ENCODE measurements at places on chromosomes 13 and 19. TPM values are rescaled to one million over a fixed set of nuclear protein-coding genes. Genes with fewer than 3 reads are reported as not detected.
A peak's percentile ranks its signal among the peaks of the same experiment; 100 is the strongest.

ZNF628 gene
- polyA plus RNA-seq: 4.8 TPM

NKPD1 gene
- polyA plus RNA-seq: 0.09 TPM

EGLN2 gene
- polyA plus RNA-seq: 47.9 TPM

SLC25A42 gene
- polyA plus RNA-seq: 10.2 TPM

ATP8B3 gene
- 0.73 TPM for polyA plus RNA-seq

PRDX2 gene
- polyA plus RNA-seq: 139 TPM

DNA sequence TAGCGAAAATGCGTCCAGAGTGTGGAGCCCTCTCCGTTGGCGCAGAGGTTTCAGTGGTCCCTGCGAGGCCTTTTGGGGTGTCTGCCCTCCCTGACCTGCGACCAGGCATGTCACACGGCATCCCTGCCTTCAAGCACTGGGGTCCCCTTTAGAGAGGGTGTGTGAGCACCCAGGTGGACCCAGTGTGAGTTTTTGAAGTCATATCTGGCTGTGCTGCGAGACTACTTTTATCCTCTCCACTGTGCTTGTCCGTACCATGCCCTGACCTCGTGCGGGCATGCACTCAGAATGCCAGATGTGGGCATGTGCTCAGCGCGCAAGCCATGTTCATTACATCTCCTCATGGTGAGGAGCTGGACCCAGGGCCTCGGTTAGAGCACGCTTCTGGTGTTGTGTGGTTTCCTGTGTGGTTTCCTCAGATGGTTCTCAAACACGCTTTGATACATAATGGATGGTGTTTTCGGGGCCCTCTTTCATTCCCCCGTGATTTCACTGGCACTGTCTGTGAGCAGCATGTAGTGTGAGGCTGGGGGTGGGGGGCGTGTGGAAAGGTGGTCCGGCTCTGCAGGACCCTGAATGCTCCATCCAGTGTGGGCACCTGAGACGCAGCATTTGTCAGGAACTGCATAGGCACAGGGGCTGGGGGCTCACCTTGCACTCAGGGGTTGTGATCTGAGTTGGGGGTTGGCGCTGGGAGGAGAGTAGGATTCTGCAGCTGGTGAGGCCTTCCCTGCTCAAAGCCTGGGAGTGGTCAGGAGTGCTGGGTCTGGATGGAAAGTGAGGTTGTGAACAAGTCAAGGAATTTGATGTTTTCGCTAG is 2.3 kb downstream of the TFDP1 start:
- no peak for DNase-seq

- no peak for DNase-seq
Observed at GRCh38 chr13:103097366-103097928, 31.2 kb upstream of the SLC10A2 start.

DNA sequence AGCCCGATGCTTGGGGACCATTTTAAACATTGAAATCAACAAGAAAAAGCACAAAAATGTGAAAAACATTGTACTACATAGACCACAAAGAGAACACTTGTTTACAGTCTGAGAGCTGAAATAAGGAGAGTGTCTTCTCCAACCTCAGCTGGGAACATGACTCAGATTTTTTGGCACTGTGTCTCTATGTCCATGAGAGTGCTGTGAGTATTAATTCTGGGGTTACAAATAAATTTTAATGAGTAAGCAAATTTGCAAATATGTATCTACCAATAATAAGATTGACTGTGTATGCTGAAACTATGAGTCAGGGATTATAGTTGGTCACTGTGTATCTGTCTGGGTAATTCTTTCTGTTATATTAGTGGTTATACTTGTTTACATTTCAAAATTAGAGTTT is 174.0 kb downstream of the DCT start:
- DNase-seq: no peak

- DNase-seq: no peak
Observed at GRCh38 chr19:52621376-52621775, 16.8 kb downstream of the ZNF83 start.

DNA sequence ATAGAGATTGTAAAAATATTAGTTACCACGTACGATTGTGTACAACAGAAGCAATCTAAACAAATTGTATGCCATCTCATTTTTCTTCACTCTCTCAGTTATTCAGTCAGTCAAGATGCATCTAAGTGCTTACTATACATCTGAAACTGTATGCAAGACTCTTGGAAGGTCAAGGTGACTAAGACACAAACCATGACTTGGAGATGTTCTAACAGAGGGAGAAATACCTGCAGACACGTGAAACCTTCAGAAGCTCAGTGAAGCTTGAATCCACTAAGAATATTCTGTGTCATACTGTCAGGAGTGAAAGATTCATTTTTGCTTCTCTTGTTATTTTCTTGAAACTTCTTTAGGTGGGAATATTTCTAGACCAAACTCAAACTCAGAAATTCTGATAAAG is 365.4 kb downstream of the ITGBL1 start:
- DNase-seq: no peak

DNA sequence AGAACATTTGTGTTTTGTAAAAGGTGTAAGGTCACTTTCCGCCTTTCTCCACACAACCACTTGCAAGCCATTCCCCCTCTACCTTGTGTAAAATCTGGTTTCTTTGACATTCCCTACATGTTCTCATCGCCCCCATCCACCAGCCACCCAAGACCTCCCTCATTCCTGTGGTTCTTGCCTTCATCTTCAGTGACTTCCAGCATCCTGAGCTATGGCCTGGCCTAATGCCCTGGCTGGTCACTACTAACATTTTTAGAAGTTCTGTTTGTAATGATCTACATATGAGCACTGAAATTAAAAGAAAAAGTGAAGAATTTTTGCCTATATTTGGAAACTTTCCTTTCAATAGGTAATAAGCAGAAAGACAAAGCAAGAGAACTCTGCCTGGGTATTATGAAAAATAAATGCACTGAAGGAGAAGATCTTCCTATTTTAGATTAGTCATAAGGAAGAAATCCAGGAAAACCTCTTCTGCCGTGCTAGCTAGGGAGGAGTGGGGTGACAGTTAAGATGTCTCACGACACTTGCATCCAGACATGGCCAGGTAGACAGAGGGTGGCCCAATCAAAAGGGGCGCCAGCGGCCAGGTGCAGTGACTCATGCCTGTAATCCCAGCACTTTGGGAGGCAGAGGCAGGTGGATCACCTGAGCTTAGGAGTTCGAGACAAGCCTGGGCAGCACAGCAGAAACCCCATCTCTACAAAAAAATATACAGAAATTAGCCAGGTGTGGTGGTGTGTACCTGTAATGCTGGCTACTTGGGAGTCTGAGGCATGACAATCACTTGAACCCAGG is 28.1 kb upstream of the MPHOSPH8 start:
- DNase-seq: no peak

GRCh38 chr19:37551129-37551993 is 43.2 kb downstream of the ZNF571 start:
- peak; percentile 52 for DNase-seq

- no peak for DNase-seq
Observed at GRCh38 chr13:100789968-100790367, 115.4 kb upstream of the TMTC4 start.

GRCh38 chr13:50153876-50154275 is 138.6 kb downstream of the KCNRG start:
- no peak for DNase-seq

GRCh38 chr13:82374719-82375118 is 1507.6 kb downstream of the SLITRK1 start:
- DNase-seq: no peak

DNA sequence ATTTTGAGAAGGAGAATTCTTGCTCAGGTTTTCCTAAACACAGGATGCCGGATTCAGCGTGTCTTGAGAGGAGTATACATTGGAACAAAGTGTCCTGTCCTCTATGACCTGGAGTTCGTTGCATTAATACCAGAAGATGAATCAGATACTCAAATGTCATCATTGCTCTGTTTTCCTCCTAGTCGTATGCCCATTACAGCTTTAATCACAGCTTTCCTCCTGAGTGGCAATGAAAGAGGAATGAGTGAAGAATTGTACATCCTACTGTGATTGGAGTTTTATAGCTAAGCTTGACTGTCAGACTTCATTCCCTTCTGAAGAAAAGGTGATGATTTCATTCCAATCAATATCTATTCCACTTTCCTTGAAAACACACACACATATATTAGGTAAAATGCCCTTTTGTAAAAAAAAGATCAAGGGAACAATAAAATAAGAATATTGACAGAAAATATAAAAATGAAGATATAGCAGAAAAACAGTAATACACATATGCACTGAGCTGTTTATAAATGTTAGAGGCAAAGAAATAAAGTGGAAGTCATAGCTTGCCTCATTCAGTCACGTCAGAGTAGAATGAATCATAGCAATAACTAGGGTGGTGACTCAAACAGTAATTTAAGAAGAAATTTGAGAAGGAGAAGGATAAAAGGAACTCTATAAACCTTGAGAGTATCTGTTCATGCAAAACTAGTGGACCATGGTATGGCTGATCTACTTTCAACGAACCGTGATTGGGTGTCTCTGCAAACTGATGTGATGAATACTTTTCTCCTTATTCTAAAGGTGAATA is 501.5 kb downstream of the SUCLA2 start:
- no peak for DNase-seq

All from muscle of arm (tissue), 14 donors.